ENCODE measurements at places on chromosomes 7 and 10. TPM values are rescaled to one million over a fixed set of nuclear protein-coding genes. Genes with fewer than 3 reads are reported as not detected.

DNA sequence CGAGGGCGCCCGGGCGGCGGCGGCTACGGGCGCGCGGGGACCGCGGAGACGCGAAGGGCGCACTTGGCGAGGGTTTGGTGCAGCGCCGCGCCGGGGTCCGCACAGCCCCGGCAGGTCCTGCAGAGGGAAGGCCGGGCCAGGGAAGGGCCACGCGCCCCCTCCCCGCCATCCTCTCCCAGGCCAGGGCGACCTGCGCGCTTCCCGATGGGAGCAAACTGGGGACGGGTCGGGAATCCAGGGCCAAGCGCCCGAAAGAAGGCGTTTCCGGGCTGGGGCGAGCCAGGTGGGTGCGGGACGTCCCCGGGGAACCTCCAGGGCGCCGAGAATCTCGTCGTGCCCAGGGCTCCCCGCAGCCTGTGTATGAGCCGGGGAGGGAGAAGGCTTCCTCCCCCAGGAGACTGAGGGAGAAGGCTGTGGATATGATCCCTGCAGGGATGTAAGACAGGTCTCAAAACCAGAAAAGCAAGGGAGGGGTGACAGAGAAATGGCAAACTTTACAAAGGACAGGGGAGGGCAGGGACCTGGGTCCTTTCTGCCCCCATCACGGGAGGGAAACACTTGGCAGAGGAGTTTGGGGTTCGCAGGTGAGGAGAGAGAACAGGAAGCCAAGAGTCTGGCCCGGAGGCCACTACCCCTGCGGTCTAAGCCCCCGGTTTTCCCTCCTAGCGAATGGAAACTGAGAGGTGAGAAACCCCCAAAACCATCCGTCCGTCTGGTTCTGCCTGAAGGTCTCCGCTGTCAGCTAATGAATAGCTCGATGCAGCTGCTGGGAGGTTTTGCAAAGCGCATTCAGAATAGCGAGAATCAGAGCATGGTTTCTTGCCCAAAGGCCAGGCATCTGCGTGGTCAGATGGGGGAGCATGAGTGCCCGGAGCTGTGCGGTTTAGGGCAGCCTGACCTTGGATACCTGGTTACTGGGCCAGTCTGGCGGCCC lies 674 bp downstream of the AMZ1 start:
- DNase-seq, result no peak

GRCh38 chr7:3056234-3057065 lies 12.8 kb upstream of the CARD11 start:
- no peak for DNase-seq

DNA sequence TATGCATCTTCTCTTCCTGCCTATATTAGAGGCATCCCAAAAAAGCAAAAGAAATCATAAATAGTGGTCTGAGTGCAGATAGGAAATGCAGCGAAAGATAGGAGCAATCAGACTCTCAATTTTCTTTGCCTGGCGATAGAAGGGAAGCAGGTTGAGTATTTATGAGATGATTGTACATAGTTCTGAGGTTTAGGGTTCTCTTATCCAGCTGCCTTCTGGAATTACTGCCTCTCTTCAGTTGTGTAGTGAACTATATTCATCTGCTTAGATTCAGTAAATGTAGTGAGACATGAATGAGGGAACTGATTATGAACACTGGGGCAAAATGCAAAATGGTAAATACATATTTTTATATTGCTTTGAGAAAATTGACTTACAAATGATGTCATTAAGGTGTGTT lies 93.0 kb upstream of the CYP26C1 start:
- DNase-seq, result no peak

DNA sequence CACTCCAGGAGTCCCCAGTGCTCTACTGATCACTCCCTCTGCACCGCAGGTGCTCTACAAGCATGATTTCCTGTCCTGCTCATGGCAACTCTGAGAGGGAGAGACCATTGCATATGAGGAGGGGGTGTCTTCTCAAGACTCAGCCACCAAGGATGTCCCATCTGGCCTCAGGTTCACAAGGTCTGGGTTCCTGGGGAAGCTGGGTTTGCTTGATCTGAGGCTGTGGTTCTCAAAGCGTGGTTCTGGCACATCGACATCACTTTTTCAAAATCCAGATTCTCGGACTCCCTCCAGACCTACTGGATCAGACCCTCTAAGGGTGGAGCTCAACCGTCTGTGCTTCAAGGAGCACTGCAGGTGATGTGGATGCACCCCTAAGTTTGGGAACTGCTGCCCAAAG lies 247.5 kb downstream of the PLXNA4 start:
- DNase-seq, result no peak

- no peak for DNase-seq
Measured at GRCh38 chr10:126671402-126671975, 996 bp upstream of the C10orf90 start.

GRCh38 chr7:99976626-99977025 lies 795 bp upstream of the AZGP1 start:
- DNase-seq, result no peak

DNA sequence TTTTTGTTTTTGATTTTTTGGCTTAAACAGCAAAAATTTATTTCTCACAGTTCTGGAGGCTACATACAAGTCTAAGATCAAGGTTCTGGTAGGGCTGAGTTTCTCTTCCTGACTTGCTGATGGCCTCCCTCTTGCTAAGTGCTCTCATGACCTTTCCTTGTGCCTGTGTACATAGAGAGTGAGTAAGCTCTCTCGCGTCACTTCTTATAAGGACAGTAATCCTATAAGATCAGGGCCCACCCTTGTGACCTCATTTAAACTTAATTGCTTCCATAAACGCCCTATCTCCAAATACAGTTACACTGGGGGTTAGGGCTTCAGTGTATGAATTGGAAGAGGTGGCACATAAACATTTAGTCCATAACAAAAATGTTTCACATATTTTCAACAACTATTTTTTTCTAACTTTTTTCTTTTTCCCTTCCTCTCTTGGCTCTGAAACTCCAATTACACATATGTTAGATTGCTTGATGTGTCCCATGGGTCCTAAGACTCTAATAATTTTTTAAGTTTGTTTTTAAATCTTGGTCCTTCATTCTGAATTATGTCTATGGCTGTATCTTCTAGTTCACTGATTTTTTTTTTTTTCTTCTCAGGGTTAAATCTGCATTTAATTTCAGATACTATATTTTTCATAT lies 149.8 kb downstream of the HBP1 start:
- DNase-seq, result no peak

DNA sequence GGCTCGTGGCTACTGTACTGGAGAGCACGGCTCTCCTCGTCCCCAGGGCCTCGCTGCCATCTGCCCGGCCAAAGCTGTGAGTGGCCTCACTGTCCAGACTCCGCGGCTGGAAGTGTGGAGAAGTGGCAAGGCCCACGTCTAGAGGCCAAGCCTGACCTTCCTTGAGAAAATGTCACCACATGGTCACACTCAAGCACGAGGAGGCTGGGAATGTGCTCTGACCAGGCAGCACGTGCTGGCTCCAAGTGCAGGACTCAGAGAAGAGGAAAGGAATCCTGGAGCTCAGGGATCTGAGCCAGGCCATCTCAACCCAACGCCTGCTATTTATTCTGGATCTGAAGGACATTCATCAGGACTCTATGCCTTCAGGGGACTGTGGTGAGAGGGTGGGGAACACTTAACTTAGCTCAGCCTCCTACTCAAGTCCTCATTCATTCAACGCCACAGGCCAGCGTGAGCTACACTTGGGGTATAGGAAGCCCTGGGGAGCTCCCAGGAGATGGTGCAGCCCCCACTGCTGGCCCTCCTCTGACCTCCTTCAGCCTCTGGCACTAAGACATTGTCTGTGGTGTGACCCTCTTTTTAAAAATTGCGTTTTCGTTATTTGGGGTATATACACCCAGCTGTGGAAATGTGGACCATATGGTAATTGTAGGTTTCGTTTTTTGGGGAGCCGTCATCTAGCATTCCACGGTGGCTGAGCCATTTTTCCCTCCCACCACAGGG lies 29.0 kb downstream of the EN2 start:
- DNase-seq, result no peak

GRCh38 chr10:54131833-54132232 lies 669.2 kb downstream of the PCDH15 start:
- DNase-seq, result no peak

DNA sequence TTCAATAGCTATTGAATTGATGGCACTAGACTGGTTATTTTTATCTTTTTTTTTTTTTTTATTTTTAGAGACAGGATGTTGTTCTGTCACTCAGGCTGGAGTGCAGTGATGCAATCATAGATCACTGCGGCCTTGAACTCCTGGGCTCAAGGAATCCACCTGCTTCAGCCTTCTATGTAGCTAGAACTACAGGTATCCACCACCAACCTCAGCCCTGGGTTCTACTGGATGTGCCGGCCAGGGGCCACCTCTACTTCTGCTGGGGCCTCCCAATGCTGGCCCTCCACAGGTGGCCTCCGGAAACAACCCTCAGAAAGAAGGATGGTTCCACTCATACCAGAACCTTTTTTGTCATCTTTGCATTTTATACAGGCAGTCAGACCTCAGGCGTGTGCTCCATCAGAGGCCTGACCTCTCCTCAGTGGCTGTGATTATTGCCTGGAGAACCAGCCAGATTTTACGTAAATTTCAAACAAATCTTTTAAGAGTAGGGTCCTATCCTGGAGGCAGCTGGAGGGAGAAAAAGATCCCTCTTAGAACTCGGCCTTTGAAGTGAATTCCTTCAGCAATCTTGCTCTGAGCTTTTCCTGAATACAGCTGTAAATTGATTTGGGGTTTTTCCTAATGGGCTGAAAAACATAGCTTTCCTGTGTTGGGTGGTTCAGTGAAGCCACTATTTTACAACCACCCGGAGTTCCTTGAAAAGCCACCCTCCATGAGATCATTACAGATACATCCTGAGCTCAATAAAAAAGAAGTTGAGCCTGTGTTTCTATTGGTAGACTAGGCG lies 110.0 kb downstream of the SPAG6 start:
- DNase-seq, result no peak

GRCh38 chr7:101347477-101347876 lies 15.2 kb upstream of the COL26A1 start:
- DNase-seq, result no peak

GRCh38 chr7:151056666-151057505 lies 811 bp downstream of the CDK5 start:
- no peak for DNase-seq

DNA sequence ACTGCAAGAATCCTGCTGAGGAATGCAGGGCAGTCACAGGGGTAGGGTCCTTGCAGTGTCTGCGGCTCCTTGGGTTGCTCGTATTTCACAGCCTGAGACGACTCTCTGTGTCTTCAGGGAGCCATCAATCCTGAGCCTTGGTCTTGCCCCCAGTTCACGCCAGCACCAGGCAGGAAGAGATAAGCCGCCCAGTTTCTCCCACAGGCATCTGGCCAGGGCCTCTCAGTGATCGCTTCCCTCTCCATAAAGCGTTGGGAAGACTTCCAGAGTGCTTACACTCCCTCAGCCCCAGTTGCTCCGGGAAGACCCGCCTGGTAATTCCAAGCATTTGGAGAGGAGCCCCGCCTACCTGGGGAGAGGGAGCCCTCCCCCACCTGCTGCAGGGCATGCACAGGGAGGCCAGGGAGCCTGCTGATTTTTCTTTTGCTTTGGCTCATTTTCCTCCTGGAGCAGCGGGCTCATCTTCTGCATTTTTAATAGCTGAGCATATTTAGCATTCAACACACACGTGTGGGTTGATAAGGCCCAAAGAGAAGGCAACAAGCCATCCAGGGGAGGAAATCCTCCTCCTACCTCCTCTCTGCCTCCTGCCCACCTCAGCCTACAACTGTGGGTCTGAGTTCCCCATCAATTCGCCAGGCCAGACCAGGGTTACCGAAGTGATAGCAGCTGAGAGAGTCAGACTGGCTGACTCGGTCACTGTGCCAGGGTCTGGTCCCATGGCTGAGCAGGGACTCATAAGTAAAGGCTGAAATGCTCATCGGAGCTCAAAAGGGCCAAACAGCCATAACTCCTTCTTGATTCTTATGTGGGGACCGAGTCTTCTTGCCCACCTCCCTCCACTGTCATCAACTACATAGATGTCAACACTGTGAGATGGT lies 74.4 kb upstream of the EFCAB10 start:
- DNase-seq, result no peak

- no peak for DNase-seq
Measured at GRCh38 chr10:2944788-2945187, 122.6 kb upstream of the PFKP start.

GRCh38 chr10:61664985-61665384 lies 2.3 kb downstream of the CABCOCO1 start:
- no peak for DNase-seq

DNA sequence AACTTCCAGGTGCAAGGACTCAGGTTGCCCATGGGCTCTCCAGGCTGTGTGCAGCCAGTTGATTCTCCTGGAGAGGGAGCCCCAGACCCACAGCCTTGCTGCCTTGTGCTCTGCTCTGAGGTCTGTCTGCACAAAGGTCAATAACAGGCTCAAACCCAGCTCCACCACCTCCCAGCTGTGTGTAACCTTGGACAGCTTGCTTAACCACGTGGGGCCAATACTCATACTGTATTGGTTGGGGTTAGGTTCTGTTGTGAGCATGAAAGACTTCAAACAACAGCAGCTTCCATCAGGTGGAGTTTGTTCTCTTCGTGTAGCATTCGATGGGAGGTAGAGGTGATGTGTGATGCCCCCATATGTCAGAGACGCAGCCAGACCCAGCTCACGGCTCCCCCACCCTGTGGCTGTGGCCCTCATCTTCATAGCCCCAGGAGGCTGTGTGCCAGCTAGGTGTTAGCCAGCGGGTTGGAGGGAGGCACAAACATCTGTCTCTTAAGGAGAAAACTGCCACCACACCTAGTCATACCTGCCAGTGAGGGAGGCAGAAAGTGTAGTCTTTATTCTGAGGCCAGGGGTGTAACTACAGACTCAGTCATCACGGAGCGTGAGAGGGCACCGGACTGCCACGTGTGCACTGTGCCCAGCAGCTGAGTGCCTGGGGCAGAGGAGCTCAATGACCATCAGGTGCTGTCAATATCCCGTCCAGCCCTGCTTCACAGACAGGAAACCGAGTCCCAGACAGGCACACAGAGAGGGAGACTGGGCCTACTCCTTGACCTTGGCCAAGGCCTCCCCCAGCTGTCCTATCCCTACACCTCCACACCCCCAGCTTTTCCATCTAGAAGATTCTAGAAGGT lies 8.1 kb upstream of the POLD2 start:
- DNase-seq, result no peak

DNA sequence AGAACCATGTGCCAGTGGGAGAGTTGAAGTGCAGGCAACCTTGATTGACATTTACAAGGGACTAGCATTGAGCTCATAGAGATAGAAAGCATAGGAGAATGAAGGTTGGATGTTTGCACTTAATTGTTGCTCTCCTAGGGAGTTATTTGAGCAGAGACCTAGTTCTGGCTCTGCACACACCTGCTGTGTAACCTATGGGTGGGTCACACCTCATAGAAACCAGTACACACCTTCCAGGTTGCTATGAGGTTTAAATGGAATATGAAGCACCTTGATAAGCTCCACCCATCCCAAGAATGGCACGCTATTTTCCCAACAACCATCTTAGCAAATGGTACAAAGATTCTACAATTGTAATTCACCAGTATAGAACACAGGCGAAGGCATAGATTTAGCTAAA lies 86.2 kb upstream of the AOAH start:
- DNase-seq, result no peak

- DNase-seq, result no peak
Measured at GRCh38 chr10:132113206-132113605, 47.5 kb downstream of the JAKMIP3 start.

- no peak for DNase-seq
Measured at GRCh38 chr10:71825217-71825616, 25.8 kb downstream of the PSAP start.

The TFEC gene
- total RNA-seq, result 1.2 TPM

The CALHM3 gene
- total RNA-seq, result not detected

The DKK1 gene
- not detected for total RNA-seq

The INA gene
- total RNA-seq, result 0.70 TPM

The ARHGAP22 gene
- not detected for total RNA-seq

The ZNF316 gene
- total RNA-seq, result 32.2 TPM

The CYP26A1 gene
- not detected for total RNA-seq

All from activated CD8-positive, alpha-beta memory T cell treated with anti-CD3 and anti-CD28 coated beads, Interleukin-2, amount 10 ng/mL, durations not matched to agents 7 days and 5 days (primary cell).